ENCODE measurements at places on chromosomes 7 and 10.

DNA sequence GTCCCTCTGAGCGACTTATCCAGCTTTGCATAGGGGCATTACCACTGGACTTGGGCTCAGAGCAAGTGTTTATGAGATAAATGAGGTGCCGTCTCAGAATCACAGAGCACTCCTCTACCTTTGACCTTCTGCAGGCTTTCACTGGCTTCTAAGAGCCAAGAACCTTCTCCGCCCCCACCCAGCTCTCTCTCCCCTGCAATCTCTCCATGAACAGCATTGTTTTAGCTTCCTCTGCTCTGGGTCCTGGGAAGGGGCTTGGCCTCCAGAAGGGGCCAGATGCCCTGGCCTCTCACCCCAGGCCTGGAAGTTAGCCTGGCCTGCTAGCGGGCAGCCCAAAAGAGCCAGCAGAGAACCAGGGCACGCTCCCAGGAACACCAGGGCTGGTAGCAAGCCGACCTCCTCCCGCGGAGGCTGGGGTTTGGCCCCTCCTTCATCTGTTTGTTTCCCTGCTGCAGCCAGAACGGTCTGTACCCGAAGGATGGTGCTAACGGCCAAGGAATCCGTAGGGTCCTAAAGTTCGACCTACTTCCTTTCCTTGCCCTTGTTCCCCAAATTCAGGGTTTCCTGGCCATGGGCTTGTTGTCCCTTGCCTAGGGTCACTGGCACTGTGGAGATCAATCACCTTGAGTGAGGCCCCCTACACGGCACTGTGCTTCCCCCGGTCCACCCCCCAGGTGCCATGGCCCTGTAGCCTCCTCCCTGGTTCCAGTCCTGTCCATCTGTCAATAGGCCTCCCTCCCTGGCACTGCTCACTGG lies 18.7 kb upstream of the DDIT4 start:
- no peak for DNase-seq

DNA sequence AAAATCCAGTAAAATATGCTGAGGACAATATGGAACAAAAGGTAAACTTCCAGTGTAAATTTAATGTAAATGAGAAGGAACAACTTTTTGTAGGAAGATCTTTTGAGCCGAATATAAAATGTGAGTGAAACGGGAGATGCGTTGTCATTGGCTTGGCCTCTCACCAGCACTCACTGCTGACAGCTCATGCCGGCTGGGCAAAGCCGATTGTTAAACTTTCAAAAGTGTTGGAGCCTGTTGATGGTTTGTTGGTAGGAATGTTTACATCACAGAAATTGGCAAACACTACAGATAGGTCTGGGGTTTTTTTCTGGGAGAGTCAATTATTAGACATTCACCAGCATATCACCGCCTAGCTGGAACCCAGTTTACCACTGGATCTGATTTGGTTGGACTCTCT lies 6.1 kb downstream of the PSTK start:
- no peak for DNase-seq

- no peak for DNase-seq
Measured at GRCh38 chr7:139991269-139991666, 71.5 kb downstream of the PARP12 start.

- DNase-seq: no peak
Measured at GRCh38 chr7:30027065-30027456, 559 bp upstream of the FKBP14 start.

DNA sequence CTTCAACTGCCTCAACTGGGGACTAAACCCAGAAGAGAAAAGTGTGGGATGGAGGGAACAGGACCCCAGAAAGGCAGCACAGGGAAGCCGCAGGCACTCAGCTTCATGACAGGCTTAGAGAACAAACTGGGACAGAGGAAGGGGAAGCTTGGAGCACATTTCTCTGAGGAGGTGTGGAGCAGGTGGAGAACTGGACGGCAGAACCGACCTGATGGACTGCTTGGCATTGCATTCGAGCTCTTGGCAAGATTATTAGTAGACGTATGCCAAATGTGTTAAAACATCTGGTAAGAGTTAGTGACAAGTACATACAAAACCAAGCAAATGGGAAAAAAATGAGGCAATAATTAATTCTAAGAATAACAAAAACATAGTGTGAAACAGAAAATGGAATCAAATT lies 335.7 kb downstream of the SFMBT2 start:
- DNase-seq: no peak

- DNase-seq: no peak
Measured at GRCh38 chr10:131345691-131346090, 34.2 kb upstream of the TCERG1L start.

DNA sequence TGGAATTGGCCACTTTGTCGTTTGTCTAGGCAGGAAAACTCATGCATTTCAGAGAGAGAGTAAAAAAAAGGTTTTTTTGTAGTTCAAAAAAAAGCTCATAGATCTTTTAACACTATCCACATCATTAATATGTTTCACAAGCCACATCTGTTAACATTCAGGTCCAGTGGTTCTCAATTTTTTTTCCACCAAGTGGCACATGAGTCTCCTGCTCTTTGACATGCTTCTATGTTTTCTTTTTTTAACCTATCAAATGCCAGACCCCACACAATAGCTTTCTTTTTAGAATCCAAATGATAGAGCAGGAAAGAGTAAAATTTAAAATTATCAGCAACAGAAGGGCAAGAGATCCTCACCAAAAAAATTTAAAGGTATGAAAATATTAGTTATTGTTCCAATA lies 20.3 kb downstream of the NOD1 start:
- DNase-seq: no peak

GRCh38 chr10:119541459-119542356 lies 811 bp downstream of the RGS10 start:
- no peak for DNase-seq

DNA sequence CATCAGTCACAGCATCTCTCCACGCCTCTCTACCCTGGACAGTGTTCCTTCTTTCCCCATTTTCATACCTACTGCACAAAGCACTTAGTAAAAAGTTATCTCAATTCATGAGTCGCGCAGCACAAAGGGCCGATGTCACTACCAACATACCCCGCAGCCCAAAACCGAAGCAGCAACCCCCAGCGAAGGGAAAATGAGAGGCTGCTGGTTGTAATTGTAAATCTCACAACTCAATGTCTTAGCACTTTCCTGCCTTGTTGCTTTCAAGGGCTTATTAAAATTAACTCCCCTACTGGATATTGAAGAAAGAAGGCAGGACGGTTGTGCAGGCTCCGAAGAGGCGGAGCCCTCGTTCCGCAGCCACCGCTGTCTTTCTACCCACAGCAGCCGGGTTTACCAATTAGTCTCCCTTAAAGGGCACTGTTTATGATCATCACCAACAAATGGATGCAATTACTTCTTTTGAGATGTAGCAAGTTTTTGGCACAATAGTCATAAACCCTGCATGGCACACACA lies 6.5 kb downstream of the DIP2C start:
- no peak for DNase-seq

DNA sequence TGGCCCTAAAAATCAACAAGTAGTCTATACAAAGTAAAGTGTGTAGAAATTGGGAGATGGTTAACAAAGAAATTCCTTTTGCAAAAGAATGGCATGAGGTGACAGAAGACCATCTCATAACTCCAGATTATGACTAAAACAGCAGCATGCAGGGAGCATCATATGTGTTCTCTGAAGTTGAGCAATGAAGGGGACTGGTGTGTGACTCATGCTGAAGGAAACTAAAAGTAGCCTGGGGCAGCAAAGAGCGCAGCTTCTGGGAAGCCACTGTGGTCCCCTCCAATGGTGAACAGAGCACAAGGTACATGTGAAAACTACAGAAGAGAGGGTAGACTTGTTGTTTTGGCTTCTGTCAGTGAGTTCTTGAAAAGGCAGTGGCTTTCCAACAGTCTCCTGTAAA lies 133.4 kb downstream of the MACC1 start:
- no peak for DNase-seq

GRCh38 chr7:154591544-154591943 lies 411.4 kb downstream of the PAXIP1 start:
- DNase-seq: no peak

DNA sequence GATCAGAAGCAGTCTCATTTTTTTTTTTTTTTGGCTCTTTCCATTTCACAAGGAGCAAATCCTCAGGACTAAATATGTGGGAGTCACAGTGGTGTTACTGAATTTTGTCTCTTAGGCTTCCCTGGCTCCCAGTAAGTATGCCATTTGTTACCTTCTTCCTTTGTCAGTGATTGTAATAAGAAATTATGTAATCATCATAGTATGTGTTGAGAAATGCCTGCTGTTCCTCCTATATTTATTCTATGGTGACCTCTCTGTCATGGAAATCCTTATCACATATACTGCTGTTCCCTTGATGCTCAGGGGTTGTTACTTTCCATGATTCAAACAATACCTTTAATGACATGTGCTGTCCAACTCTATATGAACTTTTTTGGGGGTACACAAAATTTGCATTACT lies 4.8 kb upstream of the OR9A4 start:
- DNase-seq: no peak

DNA sequence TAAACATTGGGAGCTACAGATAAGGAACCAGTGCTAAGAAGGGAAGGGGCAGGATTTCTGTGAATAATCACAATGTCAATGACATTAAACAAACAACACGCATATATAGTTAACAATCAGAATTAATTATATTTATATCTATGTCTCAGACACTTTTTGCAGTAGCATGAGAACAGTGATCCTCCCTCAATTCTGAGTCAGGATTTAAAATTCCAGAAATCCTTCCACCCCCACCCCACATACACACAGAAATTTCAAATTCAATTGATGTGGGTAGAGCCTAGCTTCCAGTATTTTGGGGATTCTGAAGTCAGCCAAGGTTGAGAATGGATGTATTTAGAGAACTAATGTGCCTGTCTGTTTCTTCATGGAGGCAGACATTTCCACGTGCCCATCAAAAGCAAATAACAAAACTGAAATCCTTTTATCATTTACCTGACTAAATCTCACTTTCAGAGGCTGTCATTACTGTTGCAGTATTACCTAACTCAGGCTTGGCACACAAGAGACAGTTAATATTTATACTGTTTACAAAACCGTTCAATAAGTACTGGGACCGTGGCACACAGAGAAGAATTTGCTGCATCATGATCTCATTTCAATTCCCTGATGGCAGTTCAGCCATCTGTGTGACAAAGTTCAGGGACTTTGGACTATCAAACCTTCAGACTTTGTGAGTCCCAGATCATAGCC lies 116.6 kb upstream of the PALS2 start:
- no peak for DNase-seq

- no peak for DNase-seq
Measured at GRCh38 chr10:113627836-113628235, 36.0 kb downstream of the NRAP start.

GRCh38 chr7:111735661-111736551 lies 173.6 kb upstream of the IMMP2L start:
- no peak for DNase-seq

- DNase-seq: no peak
Measured at GRCh38 chr7:29319719-29320521, 125.3 kb downstream of the CHN2 start.

DNA sequence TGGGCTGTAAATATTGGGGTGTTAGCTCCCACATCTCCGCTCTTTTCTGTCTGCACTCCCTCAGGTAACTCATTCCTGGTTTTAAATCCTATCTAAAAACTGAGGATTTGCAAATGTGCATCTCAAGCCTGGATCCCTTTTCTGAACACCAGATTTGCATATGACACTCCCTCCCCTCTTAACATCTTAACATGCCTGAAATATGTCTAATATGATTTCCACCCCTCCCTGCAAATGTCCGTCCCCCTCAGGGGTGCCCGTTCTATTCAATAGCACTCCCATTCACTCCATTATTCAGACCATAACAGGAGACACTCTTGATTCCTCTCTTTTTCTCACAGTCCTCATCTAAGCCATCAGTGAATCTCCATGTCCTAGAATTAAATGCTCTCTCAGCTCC lies 8.3 kb upstream of the CALD1 start:
- no peak for DNase-seq

DNA sequence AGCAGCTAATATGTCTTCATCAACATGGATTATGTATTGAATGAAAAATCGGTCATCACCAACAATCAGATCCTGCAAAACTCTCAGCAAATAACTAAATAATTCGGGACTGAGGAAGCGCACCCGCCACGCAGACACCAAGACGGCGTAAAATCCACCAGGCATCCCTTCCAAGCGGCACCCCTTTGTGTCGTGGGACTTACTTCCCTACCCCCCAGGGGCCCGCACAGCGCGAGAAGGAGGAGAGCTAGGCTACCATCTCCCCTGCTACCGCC lies 721 bp downstream of the ARL3 start:
- no peak for DNase-seq

DNA sequence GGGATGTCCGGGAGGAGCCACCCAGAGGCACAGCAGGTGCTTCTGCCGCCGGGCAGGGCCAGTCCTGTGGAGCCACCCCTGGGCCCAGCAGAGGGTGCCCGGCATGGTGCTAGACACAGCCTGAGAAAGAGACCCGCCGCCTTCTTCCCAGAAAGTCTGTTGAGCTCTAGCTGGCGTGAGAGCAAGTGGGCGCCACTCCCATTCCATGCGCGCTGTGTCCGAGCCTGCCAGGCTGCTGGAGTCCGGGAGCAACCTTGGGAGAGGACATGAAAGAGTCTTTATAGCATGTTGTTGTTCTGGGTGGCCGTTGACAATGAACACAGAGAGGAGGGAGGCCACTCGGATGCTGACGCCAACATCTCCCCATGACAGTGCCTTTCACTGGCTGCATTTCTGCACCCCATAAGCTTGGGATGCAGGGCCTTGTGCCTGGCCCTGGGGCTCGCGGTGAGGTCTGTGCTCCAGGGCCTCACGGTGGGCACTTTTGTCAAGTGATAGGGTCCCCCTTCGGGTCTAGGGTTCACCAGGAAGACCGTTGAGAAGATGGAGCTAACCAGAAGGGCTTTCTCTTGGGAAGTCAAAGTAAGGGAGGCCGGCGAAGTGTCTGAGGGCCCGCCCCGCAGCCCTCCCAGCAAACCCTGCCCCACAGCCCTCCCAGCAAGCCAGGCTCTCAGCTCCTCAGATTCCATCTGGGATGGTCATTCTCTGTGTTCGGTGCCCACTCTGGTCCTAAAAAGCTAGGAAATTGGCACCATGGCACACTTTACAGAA lies 47.3 kb downstream of the NKX6-2 start:
- DNase-seq: no peak

DNA sequence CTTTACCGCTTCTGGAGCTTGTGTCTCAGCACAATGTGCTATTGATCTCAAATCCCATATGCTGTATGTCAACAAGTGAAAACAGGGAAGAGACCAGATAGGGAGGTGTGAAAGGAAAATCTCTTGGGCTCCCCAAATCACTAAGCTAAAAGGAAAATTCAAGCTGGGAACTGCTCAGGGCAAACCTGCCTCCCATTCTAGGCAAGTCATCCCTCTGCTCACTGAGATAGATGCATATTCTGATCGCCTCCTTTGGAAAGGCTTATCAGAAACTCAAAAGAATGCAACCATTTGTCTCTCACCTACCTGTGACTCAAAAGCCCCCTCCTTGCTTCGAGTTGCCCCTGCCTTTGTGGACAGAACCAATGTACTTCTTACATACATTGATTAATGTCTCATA lies 161.1 kb upstream of the LYZL1 start:
- no peak for DNase-seq

DNA sequence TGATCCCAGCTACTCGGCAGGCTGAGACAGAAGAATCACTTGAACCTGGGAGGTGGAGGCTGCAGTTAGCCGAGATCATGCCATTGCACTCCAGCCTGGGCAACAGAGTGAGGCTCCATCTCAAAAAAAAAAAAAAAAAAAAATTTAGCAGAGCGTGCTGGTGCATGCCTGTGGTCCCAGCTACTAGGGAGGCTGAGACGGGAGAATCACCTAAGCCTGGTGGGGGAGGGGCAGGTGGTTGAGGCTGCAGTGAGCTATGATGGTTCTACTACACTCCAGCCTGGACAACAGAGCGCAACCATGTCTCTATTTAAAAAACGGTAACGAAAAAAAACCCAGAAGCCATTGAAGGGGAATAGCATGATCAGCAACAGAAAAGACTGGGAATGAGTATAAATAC lies 89.9 kb downstream of the ARHGAP12 start:
- DNase-seq: no peak
